ENCODE measurements at places on chromosomes 13 and 19.

DNA sequence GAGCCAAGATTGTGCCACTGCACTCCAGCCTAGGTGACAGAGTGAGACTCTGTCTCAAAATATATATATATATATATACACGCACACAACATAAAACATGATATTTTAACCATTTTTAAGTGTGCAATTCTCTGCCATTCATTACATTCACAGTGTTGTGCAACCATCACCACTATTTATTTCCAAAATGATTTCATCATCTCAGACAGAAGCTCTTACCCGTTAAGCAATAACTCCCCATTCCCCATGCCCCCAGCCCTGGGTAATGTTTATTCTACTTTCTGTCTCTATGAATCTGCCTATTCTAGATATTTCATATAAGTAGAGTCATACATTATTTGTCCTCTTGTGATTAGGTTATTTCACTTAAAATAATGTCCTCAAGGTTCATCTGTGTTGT is 20.3 kb downstream of the WDR88 start:
- no peak for DNase-seq

- DNase-seq, result no peak
Observed at GRCh38 chr19:43643326-43643725, 3.7 kb upstream of the CADM4 start.

DNA sequence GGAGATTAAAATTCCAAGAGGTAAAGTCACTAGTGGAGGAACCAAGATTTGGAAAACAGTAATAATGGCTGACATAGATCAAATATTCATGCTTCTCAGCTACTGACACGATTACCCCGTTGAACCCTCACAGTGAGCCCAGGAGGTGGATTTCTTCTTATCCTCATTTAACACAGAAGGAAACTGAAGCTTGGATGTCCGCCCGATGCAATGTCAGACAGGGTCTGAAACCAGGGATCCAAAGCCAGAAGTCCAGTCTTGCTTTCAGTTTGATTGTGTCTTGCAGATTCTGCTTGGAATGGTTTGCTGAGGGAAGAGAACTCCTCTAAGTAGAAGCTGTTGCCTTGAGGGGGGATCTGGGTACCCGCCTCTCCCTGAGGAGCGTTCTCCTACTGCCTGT is 404.7 kb downstream of the KCNRG start:
- DNase-seq, result no peak

GRCh38 chr19:498977-499623 is 2.8 kb downstream of the MADCAM1 start:
- no peak for DNase-seq

GRCh38 chr13:25674371-25674770 is 302.6 kb downstream of the ATP8A2 start:
- DNase-seq, result no peak

All from activated effector memory CD4-positive, alpha-beta T cell treated with anti-CD3 and anti-CD28 coated beads, Interleukin-2, amount 50 U/mL, for 16 hours (primary cell).